ENCODE measurements at places on chromosomes 6 and 20.

- no peak for DNase-seq
Measured at GRCh38 chr6:11754625-11755271, 23.9 kb downstream of the ADTRP start.

GRCh38 chr6:18387061-18387721, at the start of gene RNF144B:
TSS of gene RNF144B (plus strand) at chr6:18387350. CDS start at chr6:18399535, 12,185 bp downstream.
- peak; percentile 64 for DNase-seq

DNA sequence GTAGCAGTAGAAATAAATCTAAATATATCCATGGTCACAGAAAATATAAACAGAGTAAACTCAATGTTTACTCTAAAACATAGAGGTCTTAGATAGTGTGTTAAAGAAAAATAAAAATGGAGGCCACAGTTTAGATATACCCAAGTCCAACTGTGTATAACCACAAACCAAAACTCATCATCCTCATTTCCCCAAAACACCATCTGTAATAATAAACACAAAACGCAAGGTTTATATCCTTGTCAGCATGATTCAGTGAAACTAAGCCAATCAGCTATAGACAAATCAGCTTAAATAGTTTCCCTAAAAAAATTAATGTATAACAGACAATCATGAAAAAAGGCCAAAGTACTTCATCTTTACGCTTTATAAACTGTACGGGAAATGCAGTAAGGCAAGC, 2.7 kb upstream of the HACE1 start:
- no peak for DNase-seq

DNA sequence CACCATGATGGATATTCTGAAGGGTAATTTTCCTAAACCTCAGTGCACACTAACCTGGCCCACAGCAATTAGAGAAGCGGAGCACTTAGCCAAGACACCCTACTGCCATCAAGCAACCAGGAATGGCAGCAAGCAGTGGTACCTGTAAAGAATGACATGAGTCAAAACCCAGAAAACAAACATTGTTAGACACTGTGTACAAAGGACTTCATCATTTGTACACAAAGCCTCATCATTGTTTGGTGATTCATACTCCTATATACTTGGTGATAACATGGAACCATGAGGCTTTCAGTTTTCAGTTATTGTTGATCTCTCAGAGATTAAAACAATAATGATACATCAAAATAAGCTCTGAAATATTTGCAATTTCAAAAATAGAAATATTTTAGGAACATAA, 74.6 kb downstream of the MLIP start:
- no peak for DNase-seq

DNA sequence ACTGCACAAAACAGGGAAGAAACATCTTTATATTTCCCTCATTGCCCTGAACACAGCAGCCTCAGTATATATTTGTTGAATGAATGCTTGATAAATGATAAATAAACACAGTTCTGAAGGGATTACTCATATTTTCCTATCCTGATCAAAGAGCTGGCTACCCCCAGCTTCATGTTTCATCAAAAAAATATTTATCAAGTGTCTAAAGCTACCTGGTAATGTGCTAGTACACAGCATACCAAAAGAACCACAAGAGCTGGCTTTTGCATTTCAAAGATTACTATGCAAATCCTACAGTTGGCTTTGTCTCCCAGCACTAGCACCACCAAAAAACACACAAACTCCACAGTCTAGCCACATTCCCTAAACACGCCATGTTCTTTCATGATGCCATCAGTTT, 130.0 kb downstream of the BTBD9 start:
- DNase-seq = no peak

- DNase-seq = peak; percentile 7
Measured at GRCh38 chr6:30102414-30102969, 10.4 kb downstream of the TRIM31 start.

DNA sequence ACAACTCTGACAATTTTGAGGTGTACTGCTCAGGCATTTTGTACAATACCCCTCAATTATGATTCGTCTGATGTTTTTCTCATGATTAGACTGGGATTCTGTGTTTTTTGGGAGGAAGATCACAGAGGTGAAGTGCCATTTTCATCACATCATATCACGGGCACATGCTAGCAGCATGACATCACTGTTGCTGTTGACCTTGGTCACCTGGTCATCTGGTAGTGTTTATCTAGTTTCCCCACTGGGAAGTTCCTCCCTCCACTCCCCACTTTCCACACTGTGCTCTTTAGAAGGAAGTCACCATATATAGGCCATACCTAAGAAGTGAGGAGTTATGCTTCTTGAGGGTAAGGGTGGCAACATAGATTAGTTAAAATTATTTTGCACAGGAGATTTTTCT, 20.8 kb downstream of the GCM2 start:
- no peak for DNase-seq

- DNase-seq = no peak
Measured at GRCh38 chr6:45691426-45691825, 313.7 kb upstream of the SUPT3H start.

- no peak for DNase-seq
Measured at GRCh38 chr6:126107475-126108166, 121.3 kb downstream of the TRMT11 start.

DNA sequence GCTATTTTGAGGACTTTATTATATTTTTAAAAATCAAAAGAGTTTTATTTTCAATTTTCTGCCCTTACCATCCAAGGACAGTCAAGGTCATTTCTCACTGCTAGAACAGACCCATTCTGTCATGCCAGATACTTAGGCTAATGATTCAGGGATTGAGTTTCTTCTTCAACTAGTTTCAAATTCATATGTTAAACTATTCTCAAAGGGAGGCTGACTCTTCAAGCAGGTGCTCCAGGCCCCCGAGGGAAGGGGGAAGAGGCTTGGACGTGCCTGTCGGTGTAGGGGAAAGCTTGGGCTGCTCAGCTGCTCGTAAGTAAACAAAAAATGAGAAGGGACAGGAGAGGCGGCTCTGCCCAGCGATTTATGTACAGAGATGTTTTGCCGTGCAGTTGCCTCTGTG, 69.4 kb upstream of the MYLIP start:
- no peak for DNase-seq

DNA sequence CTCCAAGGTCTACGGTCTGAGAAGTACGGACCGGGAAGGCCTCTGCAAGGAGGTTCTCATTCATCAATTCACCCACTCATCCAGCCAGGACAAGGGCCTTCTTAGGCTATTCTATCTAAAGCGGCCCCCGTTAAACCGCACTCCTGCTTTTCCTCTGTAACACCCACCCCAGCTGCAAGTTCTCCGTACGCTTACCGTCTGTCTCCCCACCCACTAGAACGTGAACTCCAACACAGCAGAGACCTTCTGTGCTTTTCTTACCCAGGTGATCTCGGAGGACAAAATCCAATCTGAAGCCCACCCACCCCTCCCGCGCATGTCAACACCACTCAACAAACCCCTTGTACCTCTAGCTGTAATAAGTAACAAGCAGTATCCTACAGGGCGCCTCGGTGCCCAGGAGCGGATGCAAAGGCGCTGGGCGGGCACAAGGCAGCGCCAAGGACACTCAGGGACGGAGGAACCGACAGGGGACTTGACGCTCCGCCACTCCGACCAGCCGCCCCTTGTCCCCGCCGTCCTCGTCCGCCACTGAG, 351 bp downstream of the AURKA start:
- no peak for DNase-seq

DNA sequence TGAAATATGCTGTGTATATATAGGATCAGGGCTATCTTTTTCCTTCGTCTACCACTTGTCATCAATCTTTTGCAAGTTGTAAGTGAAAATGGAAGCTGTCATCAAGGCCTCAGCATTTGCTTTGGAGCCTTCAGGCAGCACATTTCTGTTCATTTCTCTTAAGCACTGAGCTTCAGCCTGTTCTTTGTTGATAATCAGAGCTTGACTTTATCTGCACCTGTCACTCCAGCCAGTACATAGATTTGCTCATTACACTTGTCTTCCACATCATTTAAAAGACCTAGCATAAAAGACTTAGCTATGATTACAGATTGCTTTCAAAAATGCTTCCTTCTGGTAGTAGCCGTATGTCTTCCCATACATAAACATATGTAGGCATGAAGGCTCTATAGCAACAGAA, 189.8 kb upstream of the GRIK2 start:
- DNase-seq = no peak

DNA sequence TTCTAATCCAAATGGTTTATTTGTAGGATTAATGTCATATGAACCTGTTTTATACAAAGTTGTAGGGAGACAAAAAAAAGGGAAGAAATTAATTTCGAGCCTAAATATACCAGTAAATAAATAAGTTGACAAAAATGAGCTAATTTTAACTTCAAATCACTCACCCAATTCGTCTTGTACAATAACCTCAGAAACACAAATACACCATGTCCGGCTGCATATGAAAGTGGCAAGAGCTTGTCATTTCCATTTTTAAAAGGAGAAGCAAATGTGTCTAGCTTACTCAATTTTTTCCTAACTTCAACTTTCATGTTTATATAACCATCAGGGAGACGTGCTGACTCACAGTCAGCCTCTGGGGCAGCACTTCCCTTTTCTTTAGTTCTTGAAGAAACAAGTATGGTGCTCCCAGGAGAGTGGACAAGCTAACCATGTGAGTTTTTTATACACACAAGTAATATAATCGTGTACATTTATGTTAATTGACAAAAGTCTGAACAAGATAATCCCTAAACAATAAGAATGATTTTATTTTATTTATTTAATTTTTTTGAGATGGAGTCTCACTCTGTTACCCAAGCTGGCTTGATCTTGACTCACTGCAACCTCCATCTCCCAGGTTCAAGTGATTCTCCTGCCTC, 55.5 kb upstream of the SGK1 start:
- DNase-seq = peak; percentile 24

DNA sequence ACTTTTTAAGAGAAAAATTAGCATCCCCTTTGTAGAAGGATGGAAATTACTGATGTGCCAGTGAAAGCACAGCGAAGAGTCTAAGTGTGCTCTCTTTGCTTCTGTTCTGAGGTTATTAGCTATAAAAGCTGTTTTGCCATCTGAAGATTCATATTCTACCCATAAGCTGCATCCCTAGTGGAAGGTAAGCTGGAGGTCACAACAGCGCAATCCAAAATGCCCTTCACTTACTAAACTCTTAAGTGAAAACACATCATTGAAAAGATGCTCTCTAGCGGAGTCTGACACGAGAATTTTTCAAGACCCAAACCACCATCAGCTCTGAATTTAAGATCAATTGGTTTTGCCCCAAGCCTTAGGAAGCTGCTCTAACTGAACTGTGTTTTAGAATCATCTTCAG, 113.5 kb downstream of the ZMYND8 start:
- DNase-seq = no peak

- DNase-seq = no peak
Measured at GRCh38 chr20:57458400-57459160, 66.4 kb downstream of the CTCFL start.

DNA sequence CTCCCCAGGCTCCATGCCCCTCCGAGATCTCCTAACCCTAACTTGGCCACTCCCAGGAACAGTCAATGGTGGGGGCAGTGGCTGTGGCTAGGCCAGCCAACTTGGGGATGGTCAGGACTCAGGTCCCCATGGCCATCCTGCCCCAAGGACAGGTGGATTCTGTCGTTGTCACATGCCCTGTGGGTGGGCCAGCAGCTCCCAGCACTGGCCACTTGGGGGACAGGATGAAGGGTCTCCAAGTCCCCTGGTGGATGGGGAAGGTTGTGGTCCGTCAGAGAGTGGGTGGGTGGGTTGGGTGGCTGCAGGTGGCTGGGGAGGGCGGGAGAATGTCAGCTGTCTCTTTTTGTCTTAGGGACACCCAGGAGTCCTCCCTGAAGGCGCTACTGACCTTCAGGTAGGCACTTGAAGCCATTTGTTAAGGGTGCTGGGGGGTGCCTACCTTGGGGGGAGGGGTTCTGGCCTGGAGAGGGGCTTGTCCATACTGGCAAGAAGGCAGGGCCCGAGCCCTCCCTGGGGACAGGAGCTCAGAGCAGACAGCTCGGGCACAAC, 5.5 kb downstream of the COL9A3 start:
- no peak for DNase-seq

DNA sequence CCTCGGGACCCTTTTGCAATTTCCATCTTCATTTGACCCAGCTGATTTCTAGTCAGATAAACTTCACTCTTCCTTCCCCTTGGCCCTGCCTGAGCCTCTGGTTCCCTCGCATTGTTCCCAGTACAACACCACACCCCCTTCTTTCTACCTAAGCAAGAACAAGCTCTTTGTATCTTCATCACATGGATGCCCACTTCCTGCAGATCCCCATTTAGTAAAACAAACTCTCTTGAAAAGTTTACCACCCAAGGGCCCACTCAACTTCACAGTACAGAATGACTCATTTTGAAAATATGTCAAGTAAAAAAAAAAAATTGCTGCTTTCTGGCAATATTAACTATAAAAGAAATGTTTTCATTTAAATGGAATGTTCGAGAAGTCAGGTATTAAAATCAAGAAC, 5.2 kb downstream of the FAXC start:
- no peak for DNase-seq

GRCh38 chr20:21004386-21005076, 101.6 kb downstream of the LINC00237 start:
- DNase-seq = no peak

DNA sequence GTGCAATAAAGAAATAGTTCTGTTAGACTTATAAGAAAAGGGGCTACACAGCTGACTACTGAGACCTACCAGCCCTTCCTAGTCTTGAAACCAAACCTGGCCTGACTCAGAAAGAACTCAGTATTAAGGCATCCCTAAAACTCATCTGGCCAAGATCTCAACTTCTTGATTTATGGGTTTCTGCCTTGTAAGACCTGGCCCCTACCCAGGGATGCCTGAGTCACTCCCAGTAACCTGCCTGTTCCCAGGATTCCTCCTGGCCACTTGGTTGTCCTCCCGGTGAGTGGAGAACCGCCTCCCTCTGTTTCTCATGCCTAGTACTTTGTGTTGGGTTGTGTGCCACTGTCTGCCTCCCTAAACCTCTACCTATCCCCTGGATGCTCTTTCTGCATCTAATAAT, 189.4 kb upstream of the PREP start:
- DNase-seq = no peak

DNA sequence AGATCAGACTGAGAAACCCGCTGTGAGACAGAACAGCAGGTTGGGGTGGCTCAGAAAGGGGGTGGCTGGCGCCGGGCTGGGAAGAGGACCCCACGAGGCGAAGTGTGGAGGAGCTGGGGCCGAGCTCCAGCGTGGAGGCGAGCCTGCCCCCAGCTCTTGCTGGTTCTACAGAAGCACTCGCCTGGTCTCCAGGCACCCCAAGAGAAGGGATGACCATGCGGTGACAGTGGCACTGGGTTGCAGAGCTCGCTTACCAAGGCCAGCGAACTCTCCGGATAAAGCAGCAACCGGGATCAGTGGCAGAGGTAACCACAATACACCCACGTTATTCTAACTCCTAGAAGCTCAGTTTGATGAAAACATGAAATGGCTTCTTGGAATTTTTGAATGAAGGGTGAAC, 26.5 kb downstream of the THBS2 start:
- no peak for DNase-seq

GRCh38 chr6:75850026-75850833, 101.2 kb downstream of the MYO6 start:
- DNase-seq = no peak

DNA sequence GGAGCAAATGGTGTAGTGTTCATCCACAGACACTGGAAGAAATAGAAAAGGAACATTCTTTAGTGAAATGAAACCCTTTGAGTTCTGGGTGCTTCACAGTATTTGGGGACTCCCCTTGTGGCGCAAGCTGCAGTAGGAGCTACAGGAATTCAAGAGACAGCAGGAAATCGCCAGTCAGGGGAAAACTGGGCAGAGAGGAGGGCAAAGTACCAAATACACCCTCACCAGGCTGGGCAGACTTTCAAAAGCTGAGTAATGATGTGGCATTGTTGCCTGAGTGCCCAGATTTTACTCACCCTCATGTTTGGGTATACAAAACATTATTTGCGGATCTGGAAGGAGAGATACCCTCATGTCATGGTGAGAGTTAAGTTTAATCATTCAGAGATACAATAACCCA, 97.9 kb downstream of the SOD2 start:
- no peak for DNase-seq

GRCh38 chr6:116208056-116208785, 45.7 kb downstream of the TSPYL4 start:
- no peak for DNase-seq

Measured in CD4-positive, alpha-beta T cell treated with Interleukin-21 for 1 hour (primary cell).